Activated CD4-positive, alpha-beta T cell treated with anti-CD3 and anti-CD28 coated beads, Interleukin-2, amount 10 ng/mL, durations not matched to agents 24 days and 14 days (primary cell): ENCODE measurements at places on chromosomes 16 and 17. TPM values are rescaled to one million over a fixed set of nuclear protein-coding genes. Genes with fewer than 3 reads are reported as not detected.

- DNase-seq: no peak
These were observed 4.7 kb downstream of the HS3ST6 start for GRCh38 chr16:1913327-1914083.

SMIM5 gene
- total RNA-seq: 0.14 and 0.38 TPM in 2 replicates

KRT13 gene
- not detected in 2 replicates for total RNA-seq

DNA sequence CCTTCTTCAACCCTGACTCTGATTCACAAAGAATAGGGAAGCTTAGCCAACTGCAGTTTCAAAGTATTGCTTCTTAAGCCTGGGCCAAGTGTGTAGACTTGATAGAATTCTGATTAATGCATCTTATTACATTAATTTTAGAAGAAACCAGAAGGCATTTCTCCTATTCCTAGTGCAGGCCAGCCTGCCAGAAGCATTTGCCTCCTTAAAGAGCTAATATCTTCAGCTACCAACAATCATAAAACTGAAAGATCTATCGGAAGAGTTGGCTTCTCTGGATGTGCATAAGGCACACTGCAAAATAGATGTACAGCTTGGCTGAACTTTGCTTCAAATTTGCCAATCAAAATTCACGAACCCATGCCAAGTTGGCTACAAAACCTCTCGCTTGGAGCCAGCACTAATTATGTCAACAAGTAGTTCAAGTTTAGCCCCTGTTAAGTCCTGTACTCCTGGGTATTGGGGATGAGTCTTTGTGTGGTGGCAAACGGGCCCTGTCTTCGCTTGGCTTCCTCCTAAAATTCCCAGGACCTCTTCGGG is 717.8 kb downstream of the WWOX start:
- DNase-seq: no peak

GRCh38 chr17:27907976-27908558 is 14.9 kb upstream of the LYRM9 start:
- no peak for DNase-seq

DNA sequence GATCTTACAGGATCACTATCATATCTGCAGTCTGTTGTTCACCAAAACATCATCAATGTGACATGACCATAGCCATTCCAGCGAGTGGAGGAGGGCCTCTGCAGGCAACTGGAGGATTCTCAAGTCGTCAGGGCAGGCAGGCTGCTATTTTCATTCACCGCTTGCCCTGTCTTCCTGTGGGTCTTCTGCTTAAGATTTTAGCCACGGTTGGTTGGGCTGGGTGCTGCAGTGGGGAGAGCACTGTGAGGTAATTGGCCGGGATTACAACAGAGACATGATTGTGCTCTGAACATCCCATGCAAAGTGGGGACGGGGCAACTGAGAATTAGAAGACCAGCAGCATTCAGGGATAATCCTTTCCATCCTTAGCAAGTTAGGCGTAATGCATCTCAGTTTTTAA is 245.9 kb downstream of the CPPED1 start:
- no peak for DNase-seq

GRCh38 chr16:31273676-31274075 is 13.9 kb downstream of the ITGAM start:
- no peak for DNase-seq

SLFN11 gene
- 72.3 and 73.6 TPM in 2 replicates for total RNA-seq

MEIOC gene
- total RNA-seq: 0.14 and 0.42 TPM in 2 replicates

ITGAX gene
- total RNA-seq: 44.3 and 45.9 TPM in 2 replicates

DNA sequence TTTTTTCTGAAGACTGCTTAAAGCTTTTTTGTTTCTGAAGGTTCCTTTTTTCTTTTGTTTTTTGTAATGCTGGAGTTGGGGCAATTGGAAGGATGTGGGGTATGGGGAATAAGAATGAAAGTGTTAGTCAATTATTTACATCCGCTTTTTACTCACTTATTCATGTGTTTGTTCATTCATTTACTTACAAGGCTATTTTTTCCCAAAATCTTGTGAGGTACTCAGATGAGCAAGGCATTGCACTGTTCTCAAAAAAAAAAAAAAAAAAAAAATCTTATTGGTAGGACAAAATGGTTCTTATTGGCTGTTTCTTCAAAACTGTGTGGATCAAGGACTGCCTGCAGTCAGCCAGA is 55.7 kb downstream of the PLD6 start:
- DNase-seq: no peak

DNA sequence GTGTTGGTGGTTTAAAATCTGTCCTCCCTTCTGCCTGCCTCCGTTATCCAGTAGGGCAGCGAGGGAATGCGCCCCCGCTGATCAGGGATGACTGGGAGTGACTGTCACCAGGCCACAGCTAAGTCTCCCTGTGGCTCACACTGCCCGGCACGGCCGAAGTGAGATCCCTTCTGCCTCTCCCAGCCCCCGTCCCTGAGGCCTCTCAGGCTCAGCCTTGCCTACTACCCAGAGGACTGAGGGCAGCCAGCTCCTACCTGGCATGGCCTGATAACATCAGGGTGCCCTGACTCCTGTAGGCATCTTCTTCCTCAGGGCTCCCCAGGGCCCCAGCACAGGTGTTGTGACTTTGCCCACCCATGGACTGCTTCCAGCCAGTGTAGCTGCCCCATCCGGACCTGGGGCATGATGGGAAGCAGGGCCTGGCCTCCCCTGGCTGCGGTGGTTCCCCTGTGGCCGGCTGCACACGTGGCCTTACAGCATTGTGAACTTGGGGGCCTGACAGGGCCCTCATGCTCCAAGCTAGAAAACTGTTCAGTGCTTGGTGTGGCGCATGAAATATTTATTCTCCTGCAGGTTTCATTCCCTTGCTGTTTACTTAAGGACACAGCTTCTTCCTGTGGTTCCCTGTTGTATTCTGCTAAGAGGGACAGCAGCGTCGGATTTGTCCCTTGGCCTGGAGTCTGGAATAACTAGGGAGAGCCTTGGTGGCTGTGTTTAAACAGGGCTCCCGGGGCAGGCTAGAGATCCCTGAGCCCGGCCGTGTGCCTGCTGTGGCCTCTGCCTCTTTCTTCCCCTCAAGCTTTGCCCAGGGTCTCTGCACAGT is 30.0 kb downstream of the GINS2 start:
- no peak for DNase-seq

GRCh38 chr17:41555105-41555887 is 16.6 kb downstream of the KRT9 start:
- DNase-seq: no peak

- peak; percentile 70 for DNase-seq
These were observed 922 bp downstream of the FBXL19 start for GRCh38 chr16:30924076-30924912.

COPZ2 gene
- 4.4 and 4.5 TPM in 2 replicates for total RNA-seq

DNA sequence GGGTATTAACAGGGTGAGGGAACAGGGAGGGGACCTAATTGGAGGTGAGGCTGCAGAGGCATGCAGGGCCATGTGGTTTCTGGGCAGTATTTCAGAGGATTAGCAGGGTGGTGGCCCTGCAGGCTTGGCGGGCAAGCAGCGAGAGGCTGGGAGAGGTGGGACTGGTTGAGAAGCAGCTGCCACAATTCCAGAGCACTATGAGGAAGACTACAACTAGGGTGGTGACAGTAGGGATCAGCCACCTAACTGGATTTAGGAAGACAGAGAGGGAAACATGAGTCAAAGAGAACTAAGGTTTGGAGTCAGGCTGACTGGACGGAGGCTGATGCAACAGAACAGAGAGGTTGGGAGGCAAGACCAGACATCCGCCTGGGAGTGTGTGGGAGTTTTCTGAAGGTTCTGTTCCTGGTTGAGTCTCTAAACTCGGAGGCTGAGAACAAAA is 12.3 kb downstream of the ALOXE3 start:
- no peak for DNase-seq

- no peak for DNase-seq
These were observed 408.1 kb downstream of the XYLT1 start for GRCh38 chr16:17062676-17063075.

- no peak for DNase-seq
These were observed 210.0 kb downstream of the MAP2K4 start for GRCh38 chr17:12230481-12231354.

GRCh38 chr17:58291246-58291645 is 10.5 kb upstream of the MPO start:
- no peak for DNase-seq

KRT40 gene
- total RNA-seq: not detected in 2 replicates

ASGR2 gene
- not detected in 2 replicates for total RNA-seq

DNA sequence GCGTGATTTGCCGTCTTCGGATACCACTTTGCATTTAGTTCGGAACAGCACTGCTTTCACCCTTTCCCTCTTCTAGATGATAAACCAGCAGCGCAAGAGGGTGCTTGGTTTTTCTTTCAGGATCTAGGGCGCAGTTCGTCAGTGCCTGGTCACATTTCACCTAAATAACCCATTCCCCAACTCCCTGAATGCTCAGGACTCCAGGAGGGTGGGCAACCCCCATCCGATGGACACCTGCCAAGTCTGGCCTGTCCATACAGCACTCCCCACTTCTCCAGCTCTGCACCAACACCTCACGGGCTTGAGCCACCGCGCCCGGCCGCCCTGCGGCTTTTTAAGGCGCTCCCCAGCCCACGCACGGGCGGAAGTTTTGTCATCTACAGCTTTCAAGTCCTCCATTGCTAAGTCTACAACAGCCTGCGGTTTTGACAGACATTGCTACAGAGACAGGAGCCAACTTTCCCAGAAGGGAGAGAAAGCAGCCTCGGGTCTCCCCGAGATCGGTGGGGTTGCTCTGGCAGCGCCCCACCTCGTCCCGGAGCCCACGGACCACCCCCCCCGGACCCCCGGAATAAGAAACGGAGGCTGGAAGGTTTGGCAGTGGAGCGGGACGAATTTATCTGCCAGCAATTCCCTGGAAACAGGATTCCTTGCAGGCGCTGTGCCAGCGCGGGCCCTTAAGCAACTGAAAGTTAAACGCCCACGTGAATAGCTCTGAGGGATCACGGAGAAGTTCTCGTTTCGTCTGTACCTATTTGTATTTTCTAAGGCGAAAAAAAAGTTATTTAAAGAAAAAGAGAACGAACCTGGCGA is 38.6 kb upstream of the SLFN13 start:
- DNase-seq: peak; percentile 91

GRCh38 chr17:36675250-36675649 is 73.9 kb downstream of the MRM1 start:
- peak; percentile 85 for DNase-seq

- peak; percentile 59 for DNase-seq
These were observed 193.1 kb upstream of the FOXF1 start for GRCh38 chr16:86316967-86317812.

DNA sequence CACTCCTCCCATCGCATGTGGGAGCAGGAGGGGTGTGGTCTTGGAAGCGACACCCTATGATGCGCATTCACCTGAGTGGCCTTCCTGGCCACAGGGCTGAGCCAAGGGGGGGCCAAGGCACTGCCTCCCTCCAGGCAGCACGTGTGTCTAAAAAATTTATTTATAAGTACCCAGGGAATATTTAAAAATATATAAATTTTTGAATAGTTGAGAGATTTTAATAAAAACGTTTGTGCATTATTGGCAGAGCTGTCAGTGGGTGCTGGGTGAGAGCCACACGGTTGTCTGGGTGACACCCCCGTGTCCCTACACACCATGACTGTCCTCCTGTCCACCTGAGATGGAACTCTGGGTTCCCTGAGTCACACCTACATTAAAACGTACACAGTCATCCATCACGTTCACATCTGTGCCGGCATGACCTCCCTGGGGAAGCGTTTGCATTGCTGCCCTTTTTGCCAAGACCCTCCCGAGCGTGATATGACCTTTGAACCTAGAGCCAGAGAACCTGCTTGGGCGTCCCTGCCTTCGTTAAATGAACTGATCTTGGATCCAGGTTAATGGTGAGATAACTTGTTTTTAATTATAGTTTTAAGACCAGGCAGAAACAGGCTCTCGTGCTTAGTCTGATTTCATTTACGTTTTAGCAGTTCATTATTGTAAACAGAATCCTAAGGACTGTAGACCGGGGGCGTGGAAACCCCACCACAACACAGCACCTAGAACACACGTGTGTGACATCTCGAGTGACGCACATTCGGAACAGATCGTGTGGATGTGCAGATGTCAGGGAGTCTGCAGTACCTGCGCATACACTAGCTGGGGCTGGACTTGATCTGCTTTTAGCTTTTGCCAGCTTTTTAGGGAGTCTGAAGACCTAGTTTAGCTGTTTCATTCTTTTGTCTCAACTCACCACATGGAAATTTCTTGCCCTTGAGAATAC is 192.8 kb upstream of the CHMP6 start:
- DNase-seq: no peak

DNA sequence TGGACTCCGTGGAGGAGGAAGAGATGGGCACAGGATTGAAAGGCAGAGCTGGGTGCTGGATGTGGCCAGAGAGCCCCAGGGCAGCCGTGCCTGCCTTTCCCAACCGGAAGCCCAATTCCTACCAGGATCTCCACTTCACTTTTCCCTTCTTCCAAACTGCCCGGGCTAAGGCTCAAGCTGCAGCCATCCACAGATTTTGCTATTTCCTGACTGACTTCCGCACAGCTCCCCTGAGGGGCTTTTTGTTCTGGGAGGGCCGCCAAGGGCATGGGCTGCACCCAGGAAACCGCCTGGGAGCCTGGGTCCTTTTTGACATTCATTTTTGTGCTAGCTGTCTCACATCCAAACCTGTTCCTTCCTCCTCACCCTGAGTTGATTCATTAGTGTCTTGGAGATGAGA is 4.2 kb downstream of the SHISA6 start:
- DNase-seq: no peak

DNA sequence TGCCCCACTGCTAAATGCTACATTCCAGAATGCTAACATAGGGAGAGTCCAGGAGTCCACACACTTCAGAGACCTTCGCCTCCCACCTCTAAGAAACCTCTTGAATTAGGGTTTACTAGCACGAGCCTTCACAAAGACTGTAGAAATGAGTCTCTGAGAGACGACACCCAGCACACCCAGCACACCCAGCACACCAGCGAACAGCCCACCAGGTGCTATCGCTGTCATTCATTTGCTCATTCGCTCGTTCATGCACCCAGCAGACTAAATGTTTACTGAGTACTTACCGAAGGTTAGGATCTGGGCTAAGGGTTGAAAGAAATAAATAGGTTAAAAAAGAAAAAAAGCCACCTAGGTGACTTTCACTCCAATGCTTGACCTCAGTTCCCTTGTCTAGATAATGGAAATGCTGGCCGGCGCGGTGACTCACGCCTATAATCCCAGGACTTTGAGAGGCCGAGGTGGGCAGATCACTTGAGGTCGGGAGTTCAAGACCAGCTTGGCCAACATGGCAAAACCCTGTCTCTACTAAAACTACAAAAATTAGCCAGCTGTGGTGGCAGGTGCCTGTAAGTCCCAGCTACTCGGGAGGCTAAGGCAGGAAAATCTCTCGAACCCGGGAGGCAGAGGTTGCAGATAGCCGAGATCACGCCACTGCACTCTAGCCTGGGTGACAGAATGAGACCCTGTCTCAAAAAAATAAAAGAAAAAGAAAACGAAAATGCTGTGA is 100.8 kb downstream of the ADCY9 start:
- no peak for DNase-seq
